ENCODE measurements at places on chromosomes 13 and 19.

DNA sequence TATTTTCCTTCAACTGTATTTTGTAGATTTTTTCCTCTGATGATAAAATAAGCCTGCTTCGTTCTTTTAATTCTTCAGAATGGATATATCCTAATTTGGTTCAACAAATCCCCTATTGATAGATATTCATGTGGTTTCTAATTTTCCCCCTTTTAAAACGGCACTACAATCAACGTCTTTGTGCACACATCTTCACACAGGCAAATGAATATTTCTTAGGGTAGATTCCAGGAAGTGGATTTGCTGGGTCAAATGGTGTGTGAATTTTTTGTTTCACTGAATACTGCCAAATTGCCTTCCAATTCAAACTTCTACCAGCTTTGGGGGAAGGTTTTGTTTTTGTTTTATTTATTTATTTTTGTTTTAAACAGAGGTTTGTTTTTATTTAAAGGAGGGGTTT is 287.2 kb downstream of the FOXO1 start:
- no peak for DNase-seq

GRCh38 chr13:113090806-113091205 is 14.8 kb upstream of the F7 start:
- DNase-seq = no peak

GRCh38 chr19:50554212-50554611 is 14.0 kb downstream of the LRRC4B start:
- no peak for DNase-seq

- DNase-seq = no peak
These were observed 1181.2 kb downstream of the PCDH9 start for GRCh38 chr13:66048888-66049287.

GRCh38 chr13:45385320-45385719 is 32.9 kb downstream of the SLC25A30 start:
- no peak for DNase-seq

DNA sequence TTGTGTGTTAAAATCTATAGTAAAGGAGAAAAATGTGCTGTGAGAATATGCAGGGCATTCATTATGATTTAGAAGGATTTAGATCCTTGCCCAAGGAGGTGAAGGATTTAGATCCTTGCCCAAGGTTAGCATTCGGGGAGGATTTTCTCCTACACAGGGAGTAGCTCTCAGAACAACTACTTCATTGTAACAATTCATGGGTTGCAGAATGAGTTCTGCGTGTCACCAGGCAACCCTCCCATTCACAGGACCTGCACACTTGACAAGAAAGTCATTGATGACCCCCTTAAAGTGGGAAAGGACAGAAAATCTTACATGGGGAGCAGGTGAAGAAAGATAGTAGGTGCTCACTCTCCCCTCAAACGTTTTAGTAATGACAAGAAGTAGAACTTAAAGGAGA is 167.1 kb upstream of the MAB21L1 start:
- DNase-seq = no peak

DNA sequence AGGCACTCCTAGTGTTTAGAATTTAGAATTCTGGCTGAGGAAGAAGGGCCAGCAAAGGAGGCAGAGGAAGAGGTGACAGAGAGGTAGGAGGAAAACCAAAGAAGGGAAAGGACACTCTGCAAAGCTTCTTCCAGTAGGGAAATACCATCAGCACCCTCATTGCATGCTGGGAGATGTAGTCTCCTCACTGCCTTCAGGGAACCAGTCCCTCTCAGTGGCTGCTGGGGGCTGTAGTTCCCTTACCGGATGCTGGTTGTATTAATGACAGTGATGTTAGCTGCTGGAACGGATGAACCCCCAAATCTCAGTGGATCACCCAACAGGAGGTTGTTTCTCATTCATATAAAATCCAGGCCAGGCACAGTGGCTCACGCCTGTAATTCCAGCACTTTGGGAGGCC is 10.1 kb downstream of the GRIN2D start:
- DNase-seq = peak; percentile 12

DNA sequence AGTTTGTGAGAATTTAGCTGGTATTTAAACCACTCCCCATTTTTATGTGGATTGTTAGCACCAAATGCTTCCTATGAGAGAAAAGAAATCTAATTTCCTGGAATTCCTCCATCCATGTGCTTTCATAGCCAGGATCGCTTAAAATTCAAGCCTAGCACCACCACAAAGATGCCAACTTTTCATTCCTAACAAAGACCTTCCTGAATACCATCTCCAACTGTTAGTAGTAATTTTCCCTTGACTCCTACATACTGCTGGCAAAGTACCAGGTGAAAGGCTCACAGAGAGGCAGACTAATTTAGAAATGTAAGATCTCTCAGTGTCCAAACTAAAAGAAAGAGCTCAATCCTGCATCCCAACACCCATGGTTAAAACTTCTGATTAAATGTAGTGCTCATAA is 386.3 kb downstream of the KCTD12 start:
- no peak for DNase-seq

DNA sequence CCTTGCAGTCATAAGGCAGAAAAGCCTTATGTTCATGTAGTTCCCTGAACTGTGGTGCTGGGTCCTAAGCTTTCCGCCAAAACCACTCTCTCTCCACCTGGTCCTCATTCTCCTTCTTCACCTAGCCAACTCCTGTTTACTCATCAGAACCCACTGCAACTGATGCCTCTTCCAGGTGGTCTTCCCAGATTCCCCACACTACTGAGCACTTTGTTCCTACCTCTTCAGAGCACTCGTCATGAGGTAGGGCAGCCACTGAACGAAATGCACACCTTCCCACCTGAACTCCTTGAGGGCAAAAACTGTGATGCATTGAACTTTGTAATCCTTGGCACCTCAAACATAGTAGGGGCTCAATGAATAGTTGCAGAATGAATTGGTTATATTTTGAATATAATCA is 100.4 kb downstream of the DOCK9 start:
- DNase-seq = no peak

DNA sequence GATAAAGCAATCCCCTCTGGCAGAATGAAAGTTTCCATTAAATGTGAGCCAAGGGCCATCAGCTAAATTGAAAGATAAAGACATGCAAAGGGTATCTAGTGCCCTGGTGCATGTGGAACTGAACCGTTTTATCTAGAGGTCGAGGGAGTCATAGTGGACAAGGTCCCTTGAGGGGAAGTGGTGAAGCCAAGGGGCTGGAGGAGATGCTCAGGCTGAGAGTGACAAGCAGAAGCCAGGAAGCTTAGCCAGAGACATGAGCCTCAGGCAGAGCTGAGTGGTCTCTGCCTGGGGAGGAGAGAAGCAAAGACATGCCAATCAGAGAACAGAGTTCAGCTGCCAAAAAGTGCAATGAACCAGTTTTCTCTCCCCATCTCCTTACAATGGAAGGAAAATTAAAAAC is 68.1 kb upstream of the SLC10A2 start:
- DNase-seq = no peak

DNA sequence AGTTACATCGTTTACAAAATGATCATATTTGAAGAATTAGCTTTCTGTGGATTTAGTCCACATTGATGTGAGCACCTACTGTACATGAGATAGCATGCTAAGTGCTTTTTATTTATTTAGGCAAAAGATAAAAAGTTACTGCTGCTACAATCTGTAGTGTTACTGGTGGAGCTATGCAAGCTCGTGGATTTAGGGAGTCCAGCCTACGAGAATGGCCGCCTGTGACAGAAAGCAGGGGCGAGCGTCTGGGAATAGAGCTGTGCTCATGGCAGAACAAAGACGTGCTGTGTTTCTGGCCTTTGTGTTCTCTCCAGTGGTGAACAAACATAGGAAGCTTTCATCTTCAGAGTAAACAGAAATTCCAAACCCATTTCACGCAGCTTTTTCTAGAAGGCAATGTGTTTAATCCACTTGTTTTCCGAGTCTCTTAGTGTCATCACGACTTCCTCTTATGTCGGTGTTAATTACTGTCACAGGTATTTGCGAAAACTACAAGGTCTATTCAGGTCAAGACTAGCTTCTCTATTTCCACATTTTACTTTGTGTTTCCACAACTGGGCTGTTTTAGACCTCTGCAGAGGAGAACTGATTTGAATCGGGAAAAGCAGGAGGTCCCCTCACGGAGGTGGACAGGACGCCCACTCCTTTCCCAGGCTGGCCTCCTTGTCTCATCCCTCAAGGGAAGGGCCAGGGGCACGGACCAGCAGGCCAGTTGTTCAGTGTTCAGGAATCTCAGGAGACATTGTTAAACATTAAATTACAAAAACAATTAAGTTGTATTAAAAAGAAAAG is 67.3 kb downstream of the ATP11A start:
- DNase-seq = no peak

DNA sequence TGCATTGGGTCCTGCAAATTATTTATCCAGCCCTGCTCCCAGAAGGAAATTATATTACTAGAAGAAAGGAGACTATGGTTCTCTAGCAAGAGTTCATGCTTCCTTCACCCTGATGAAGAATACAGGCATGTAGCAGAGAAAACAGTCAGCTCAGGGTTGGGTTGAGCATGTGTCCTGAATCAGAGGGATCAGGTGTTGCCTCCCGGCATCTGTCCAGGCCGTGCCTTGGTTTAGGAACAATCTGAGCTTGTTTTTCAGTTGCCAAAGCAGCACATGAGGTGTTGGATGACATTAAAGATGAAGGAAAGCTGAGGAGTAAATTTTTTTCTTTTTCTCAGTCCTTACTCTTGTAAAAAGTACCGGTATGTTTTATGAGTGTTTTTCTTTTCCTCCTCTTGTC is 62.0 kb downstream of the KL start:
- no peak for DNase-seq
